Stimulated activated CD8-positive, alpha-beta memory T cell treated with anti-CD3 and anti-CD28 coated beads, Interleukin-7, amount 100 ng/mL, for 48 hours (primary cell): ENCODE measurements at places on chromosomes 5 and 9.

DNA sequence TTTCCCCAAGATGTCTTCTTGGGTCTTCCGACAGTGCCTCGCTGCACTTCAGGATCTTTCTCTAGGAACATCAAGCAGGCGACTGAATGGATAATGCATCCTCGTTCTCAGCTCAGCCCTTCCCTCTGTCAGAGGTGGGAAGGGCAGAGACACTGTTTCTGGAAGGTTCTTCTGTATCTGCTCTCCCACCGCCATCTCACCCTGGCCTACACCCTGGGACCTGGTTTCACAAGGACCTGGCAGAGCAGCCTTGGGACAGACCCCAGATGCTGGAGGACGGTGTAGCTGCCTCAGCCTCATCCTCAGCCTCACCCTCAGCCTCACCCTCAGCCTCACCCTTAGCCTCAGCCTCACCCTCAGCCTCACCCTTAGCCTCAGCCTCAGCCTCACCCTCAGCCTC is 18.5 kb downstream of the MRPL36 start:
- DNase-seq, result no peak

- no peak for DNase-seq
Measured at GRCh38 chr5:41837793-41838192, 32.4 kb downstream of the OXCT1 start.

DNA sequence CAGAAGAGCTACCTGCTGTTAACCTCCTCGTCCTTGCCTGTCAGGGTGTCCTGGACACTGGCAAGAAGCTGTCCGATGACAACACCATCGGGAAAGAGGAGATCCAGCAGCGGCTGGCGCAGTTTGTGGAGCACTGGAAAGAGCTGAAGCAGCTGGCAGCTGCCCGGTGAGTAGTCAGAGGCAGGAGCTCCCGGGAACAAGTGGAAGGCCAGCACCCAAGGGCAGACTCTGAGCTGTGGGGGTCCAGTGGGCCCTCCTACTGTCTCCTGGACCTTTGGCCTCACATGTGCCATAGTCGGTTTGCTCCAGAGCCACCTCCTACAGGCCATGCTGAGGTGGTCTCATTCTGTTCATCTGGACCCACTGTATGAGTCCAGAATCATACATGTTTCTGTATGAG is 38.7 kb downstream of the DYNC2I2 start:
- DNase-seq, result no peak

- no peak for DNase-seq
Measured at GRCh38 chr5:154476354-154477205, 1.4 kb downstream of the HAND1 start.

DNA sequence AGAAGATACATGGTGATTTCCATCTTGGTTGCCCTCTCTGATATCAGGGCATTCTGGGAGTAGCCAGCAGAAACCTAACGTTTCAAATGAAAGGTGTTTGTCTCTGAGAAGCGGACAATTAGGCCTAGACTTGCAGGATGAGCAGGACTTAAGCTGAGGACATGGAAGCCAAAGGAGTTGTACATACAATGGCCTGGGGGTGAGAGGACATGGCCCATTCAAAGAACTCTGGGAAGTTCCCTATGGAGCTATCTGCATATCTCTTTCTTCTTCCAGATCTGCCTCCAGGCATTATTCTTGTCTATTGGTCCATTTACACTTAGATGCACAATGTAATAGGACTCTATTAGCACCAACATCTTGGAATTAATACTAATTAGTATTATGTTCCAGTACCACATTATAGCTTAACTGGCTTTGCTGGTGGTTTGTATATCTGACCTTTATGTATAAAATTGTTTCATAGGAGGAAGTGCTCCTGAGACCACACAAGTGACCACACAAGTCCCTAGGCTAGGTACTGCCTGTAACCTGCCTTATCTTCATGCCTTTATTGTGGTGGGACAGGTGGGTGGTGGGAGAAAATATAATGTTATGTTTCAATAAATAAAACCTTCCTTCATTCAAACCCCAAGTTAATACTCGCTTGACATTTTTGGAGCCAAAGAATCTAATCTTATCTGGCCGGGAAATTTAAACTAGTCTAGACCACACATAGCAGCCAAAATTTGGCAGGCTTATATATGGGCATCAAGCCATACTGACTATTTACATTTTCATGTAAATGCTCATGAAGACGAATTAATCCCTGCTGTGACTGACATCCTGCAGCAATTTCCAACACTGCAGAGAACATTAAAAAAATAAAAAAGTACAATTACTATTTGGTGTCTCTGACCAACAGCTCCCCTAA is 52.1 kb upstream of the EQTN start:
- DNase-seq, result no peak
